ENCODE measurements at places on chromosomes 16 and 17.

- no peak for DNase-seq
These were observed 5.4 kb upstream of the TBX21 start for GRCh38 chr17:47727704-47728036.

DNA sequence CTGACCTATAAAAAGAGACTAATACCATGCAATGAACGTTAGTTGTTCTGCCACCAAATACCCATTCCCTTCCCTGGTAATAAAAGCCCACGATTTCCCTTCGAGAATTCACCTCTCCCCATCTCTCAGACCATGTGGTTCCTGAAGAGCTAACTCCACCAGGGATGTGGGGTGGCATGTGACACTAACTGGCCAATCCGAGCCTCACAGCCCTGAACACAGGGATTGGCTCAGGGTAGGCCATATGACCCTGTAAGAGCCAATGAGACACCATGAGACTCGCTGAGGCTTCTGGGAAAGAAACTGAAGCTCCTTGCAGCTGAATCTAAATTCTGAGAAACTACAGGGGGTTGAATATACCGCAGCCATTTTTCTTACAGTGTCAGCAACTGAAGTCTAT is 21.1 kb downstream of the HELZ start:
- peak; percentile 53 for DNase-seq

DNA sequence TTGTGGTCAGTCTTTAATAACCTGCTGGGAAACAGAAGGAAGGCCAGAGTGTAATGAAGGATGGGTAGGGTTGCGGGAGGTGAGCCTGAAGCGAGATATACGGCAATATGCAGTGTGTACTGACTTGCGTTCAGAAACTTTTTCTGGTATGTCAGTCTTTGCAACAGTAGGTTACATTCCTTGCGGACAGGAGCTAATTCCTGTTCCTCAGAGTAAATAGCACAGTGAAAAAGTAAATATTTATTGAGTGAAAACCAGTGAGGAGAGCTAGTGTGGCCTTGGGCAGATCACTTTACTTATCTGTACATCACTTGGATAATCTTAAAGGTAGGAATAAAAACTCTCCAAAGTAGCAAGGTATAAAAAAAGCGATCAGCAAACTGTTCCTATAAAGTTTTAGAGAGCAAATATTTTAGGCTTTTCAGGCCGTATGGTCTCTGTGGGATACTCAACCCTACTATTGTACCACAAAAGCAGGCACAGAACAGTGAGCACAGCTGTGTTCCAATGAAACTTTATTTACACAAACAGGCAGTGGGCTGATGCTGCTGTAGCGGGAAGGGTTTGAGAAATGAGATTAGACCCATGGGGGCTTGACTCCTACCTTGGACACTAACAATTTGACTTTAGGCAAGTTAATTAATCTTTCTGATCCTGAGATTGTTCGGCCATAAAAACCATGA is 348.0 kb downstream of the UTP18 start:
- DNase-seq, result no peak

DNA sequence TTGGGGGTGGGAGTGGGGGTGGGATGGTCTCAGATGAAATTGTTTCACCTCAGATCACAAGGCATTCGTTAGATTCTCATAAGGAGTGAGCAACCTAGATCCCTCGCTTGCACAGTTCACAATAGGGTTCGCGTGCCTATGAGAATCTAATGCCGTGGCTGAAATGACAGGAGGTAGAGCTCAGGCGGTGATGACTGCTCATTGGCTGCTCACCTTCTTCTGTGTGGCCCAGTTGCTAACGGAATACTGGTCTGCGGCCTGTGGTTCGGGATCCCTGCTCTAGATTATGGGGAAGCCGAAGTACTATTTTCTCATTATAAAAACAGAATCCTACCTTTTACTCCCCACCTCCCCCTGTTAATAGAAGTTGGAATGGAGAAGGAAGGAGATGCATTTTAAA is 18.9 kb downstream of the CLTC start:
- DNase-seq, result no peak

DNA sequence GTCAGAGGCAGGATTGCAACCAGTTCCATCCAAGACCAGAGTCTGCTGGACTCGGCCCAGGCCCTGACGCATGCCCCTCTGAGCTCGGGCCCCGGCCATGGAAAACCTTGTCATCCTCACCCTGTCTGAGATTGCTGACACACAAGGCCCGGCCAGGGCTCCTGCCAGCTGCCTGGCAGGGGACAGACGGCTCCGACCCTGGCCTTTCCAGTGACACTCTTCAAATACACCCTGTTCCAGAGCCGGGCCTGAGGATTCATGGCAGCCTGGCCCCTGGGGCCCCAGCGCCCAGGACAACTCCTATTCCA is 3.2 kb upstream of the PABPN1L start:
- no peak for DNase-seq

DNA sequence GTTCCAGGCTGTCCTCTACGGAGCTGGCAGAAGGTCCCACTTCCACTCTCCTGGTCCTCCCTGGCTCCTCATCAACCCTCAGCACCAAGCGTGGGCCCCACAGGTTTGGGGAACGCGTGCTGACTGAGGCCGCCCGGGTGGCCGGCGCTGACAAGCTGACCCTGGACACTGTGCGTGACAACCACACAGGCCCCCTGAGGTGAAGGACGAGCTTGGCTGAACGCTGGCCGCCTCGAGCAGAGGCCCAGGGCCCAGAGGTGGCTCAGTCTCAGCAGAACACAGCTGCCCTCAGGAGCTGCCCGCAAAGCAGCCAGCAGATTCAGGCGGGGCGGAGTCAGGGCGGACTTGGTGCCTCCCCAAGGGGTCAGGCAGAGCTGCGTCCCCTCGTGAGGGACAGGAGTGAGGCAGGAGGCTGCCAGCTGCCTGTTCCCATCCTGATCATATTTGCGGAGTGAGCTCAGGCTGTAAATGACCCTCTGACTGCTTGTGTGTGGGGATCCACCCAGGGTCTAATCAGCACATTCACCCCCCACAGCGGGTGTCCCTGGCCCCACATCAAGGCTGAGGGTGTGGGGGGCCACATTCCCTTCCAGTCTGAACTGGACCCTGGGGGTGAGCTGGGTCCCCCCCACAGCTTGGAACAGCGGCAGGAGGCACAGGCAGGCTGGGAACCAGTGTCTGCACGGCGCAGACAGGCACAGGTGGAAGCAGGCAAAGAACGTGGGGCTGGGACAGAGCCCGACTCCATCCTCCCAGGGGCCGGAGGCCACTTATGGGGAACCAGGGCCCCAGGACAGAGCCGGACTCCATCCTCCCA is 105.1 kb upstream of the METRNL start:
- no peak for DNase-seq

GRCh38 chr17:79747508-79748294 is 17.0 kb downstream of the ENPP7 start:
- DNase-seq, result no peak
